ENCODE measurements at places on chromosomes 4 and X.

DNA sequence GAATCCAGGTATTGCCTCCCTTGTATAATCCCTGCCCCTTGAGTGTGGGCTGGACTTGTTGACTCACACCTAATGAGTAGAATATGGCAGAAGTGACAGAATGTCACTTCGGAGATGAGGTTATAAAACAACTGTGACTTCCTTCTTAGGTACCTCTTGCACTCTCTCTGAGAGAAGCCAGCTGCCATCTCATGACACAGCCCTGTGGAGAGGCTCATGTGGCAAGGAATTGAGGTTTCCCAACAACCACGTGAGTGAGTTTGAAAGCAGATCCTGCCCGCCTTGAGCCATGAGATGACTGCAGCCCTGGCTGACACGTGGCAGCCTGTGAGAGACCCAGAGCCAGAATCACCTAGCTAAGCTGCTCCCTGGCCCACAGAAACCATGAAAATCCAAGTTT lies 13.5 kb downstream of the ASB11 start:
- no peak for DNase-seq

- DNase-seq, result no peak
These were observed 9.2 kb upstream of the BMP3 start for GRCh38 chr4:81021142-81021944.

DNA sequence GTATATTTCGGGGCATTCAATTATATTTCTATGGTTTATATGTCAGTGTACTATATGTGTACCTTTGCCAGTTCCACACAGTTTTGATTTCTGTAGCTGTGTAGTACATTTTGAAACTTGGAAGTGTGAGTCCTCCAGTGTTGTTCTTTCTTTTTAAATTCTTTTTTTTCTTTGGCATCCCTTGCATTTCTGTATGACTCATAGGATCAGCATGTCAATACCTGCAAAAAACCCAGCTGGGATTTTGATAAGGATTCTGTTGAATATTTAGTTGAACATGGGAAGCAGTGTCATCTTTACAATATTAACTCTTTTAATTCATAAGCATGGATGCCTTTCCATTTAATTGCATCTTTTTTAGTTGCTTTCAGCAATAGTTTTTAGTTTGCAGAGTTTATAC lies 100.0 kb downstream of the SH3BGRL start:
- no peak for DNase-seq

- DNase-seq, result no peak
These were observed 7.2 kb downstream of the SERTM2 start for GRCh38 chrX:111518667-111519066.

DNA sequence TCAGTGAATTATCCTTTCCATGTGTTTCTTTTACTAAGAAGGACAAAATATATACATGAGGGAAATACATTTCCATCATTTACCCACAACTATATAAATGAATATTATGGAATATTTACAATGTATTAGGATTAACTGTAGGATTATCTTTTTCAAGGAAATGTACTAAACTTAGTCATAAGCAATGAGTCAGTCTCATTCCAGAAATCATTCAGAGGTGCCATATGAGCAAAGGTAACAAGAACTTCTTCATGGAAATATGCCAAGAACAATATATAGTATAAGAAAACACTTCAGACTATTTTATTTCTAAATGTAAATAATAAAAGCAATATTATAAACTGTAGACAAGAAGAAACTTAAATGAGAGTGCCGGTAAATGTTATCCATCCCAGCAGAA lies 67.1 kb downstream of the USP38 start:
- no peak for DNase-seq

DNA sequence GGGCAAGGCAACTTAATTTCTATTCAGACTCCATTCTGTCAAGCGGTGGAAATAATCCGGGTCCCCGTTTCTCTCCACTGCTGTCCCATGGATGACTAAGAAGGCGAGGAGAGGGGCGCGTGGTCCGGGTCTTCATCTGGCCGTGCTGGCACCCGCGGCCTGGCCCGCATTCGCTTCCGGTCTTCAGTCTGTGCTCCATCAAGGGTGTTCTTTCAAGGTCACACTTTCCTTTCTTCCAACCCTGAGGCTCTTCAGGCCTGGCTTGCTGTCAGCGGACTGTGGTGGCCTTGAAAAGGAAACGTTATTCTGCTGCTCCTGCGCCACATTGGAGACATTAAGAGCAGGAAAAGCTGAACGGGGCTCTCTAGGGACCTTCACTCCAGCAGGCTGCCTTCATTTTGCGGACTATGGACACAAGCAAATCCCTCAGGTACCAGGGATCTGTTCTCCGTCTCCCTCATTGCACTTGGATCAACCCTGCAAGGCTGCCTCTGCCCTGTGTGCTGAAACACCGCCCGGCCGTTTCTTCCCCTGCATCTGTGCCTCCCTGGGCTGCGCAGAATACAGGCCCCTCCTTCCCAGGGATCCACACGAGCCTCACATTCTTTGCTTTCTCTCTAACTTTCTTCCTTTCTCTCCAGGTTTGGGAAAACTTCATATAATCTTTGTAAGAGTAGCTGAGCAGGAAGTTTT lies 5.7 kb upstream of the SLC25A4 start:
- DNase-seq, result no peak

GRCh38 chrX:77160301-77160700 lies 286.9 kb upstream of the FGF16 start:
- DNase-seq, result no peak

DNA sequence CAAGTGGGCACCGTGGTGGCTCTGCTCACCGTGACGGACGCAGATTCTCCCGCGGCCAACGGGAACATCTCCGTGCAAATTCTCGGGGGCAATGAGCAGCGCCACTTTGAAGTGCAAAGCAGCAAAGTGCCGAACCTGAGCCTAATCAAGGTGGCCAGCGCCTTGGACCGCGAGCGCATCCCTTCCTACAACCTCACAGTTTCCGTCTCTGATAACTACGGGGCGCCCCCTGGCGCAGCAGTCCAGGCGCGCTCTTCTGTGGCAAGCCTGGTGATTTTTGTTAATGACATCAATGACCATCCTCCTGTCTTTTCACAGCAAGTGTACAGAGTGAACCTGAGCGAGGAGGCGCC lies 2.7 kb downstream of the FAT4 start:
- no peak for DNase-seq

DNA sequence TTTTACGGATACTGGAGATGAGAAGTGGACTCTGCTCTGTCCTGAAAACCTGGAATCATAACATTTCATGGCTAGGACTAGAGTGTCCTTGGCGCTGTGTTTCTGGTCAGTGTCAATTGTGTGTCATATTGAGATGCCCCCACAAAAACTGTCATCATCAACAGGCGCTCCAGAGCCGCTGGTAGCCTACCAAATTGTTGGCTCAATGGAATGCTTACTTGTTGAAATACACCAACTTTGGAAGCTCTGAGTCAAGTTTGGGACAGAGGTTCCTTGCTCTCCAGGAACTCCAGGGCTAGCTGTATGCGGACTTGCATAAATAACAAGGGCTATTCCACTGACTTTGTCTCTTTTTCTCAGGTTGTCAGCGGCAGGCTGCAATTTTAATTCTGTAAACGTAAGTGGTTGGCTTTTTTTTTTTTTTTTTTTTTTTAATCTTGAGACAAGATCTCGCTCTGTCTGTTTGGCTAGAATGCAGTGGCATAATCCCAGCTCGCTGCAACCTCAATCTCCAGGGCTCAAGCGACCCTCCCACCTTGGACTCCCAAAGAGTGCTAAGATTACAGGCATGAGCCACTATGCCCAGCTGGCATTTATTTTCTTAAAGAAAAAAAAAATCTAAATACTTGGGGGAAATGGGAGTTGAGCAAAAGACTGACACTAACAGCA lies 871 bp upstream of the HPGD start:
- no peak for DNase-seq

GRCh38 chr4:37935026-37935425 lies 25.2 kb upstream of the PTTG2 start:
- no peak for DNase-seq

GRCh38 chrX:48520455-48520854 lies 1.2 kb upstream of the EBP start:
- no peak for DNase-seq

GRCh38 chrX:38811515-38812243 lies 10.4 kb downstream of the MID1IP1 start:
- no peak for DNase-seq

GRCh38 chrX:10512741-10513140 lies 107.6 kb downstream of the MID1 start:
- DNase-seq, result no peak

GRCh38 chr4:124483048-124483906 lies 229.3 kb downstream of the ANKRD50 start:
- DNase-seq, result no peak

DNA sequence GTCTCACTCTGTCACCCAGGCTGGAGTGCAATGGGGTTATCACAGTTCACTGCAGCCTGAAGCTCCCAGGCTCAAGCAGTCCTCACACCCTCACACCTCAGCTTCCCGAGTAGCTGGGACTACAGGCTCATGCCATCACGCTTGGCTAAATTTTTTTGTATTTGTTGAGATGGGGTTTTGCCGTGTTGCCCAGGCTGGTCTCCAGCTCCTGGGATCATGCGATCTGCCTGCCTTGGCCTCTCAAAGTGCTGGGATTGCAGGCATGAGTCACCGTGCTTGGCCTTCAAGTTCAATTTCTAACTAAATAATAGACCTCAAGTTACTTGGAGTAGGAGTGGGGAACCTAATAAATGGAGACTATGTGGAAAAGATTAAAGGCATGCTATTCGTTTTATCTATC lies 48.9 kb downstream of the MND1 start:
- DNase-seq, result no peak

DNA sequence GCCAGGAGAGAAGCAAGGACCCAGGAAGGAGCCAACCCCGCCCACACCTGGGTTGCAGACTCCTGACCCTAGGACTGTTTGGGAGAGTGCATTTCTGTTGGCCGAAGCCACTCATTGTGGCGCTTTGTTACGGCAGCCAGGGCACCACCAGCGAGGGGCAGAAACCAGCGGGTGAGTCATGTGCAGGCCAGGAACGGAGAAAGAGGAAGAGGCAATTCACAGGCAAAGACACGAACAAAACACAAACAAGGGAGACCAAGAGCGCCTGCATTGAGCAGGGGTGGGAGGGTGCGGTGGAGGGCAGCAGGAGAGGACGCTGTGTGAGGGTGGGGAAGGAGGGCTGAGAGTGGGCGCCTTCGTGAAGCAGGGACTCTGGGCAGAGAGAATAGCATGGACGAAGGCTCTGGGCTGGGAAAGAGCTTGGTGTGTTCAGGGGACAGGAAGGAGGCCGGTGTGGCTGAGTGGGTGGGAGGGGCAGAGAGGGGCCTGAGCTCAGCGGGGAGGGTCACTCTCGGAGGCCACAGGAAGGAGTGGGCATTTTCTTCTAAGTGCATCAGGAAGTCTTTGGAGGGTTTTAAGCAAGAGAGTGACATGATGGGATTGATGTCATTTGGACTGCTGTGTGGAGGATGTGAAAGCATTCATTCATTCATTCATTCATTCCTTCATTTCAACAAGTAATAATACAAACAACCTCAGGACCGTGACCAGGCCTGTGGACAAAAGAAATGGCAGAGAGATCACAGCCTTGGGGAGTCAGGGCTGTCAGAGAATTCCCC lies 12.2 kb upstream of the WFS1 start:
- DNase-seq, result no peak

- DNase-seq, result no peak
These were observed 87.7 kb downstream of the SHROOM2 start for GRCh38 chrX:9873952-9874351.

DNA sequence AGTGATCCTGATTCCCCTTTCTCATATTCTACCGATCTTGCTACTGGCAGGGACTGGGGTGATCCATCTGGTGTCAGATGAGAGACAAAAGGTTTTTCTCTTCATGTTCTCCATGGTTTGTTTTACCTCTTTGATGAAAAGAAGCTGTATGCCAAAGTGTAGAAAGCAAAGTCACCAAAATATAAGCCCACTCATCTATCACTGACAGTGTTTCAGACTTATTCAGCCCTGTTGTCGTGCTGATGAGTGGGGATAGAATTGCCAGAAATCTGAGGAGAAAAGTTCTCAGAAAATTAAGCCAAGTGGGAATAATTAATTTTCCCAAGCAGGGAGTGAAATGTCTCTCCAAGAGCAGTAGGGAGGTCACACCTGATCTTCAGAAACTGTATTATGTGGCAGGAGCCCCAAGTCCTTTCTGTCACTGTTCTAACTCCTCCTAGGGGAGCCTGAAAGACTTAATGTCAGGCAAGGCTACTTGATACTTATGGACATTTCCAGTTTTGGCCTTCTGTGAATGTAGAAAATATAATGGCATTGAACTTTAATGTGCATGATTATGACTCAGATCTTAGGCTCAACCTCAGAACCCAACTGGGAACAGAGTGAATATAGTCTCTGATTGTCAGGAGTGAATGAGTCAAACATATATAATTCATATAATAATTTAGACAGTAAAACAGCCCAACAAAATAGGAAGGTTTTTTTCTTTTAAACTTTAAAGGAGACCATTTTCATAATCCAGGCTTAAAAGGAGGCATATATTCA lies 298.1 kb downstream of the ANKRD50 start:
- DNase-seq, result no peak

GRCh38 chrX:11886745-11887144 lies 128.7 kb downstream of the MSL3 start:
- no peak for DNase-seq

GRCh38 chr4:23789762-23790161 lies 100.1 kb downstream of the PPARGC1A start:
- no peak for DNase-seq

GRCh38 chr4:30863021-30863420 lies 142.9 kb downstream of the PCDH7 start:
- no peak for DNase-seq

DNA sequence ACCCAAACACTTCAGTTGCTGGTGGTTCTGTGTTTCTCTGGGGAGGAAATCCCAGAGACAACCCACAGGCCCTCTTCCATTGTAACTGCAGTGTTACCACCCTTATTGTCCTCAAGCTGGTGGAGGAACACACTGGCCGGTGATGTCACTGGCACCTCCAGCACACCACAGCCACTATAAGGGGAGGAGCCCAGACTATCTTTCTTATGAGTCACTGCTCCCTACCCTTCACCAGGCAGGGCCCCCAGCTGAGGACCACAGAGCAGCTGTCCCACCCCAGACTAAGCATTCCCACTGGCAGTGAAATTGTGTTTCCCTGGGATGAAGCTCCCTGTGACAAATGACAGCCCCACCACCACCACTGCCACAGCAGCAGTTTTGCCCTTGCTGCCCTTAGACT lies 171.8 kb upstream of the FGF16 start:
- no peak for DNase-seq

- DNase-seq, result no peak
These were observed 44.5 kb upstream of the IL21 start for GRCh38 chr4:122665161-122665929.

- DNase-seq, result no peak
These were observed 48.7 kb upstream of the STX18 start for GRCh38 chr4:4590546-4590945.

DNA sequence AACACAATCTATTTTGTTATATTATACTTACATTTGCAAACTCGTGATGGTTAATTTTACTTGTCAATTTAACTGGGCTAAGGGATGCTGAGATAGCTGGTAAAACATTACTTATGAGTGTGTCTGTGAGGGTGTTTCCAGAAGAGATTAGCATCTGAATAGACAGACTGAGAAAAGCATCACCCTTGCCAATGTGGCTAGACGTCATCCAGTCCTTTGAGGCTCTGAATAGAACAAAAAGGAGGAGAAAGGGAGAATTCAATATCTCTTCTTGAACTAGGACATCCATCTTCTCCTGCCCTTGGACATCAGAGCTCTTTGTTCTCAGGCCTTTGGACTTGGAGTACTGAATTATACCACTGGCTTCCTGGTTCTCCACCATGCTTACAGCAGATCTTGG lies 154.6 kb downstream of the EPHA5 start:
- DNase-seq, result no peak

Measured in RWPE2 (cell line).